ENCODE measurements at places on chromosomes 4 and X. TPM values are rescaled to one million over a fixed set of nuclear protein-coding genes. Genes with fewer than 3 reads are reported as not detected.

Gene CCNB3
- 0.85 TPM for total RNA-seq

GRCh38 chr4:102420563-102421398, 75.5 kb upstream of the SLC39A8 start:
- H3K27me3 ChIP-seq, result no peaks in the 10 kb centered on the region
- H3K27ac ChIP-seq, result no peak overlapping the region
- peaks cover 5% of the 10 kb centered on the region for H3K36me3 ChIP-seq
- H3K4me1 ChIP-seq, result peaks cover 5% of the 10 kb centered on the region
- H3K4me3 ChIP-seq, result no peak overlapping the region
- DNase-seq, result no peak

DNA sequence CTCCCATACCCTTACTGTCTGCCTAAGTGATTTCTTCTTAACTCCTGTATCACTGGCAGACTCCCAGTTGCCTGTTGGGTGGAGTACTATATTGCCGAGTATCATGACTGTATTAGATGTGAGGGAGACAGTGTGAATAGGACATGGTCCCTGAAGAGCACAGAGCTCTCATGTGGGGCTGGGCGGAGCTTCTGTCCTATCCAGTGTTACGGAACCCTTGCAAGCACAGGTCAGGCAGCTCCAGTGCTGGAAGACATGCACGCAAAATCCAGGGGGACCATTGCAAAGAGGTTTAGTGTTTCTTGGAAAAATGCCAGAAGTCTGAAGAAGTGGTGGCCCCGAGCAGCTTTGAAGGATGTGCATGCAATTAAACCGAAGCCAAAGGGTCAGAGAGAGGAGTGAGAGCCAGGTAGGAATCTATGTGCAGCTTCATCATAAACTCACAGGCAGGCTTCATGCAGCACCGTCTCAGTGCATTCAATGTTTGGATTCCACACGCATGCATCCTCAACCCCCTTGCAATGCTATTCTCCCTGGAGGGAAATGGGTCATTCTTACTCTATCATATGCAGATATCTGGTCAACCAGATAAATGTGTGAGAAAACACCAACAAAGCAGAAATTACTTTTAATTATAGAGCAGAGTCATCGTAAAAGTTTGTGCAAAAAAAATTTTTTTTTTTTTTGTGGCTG, 49.7 kb upstream of the DHRSX start:
- DNase-seq, result no peak
- no peak overlapping the region for H3K27ac ChIP-seq
- peaks cover 40% of the 10 kb centered on the region for H3K4me1 ChIP-seq
- 0 out of 2 replicates have a peak, but pooled peaks cover 2% of the 10 kb centered on the region for H3K27me3 ChIP-seq
- peaks cover 24% of the 10 kb centered on the region for H3K36me3 ChIP-seq

GRCh38 chr4:16196482-16197393, 29.5 kb downstream of the TAPT1 start:
- H3K4me3 ChIP-seq, result no peak overlapping the region
- peaks cover 31% of the 10 kb centered on the region for H3K4me1 ChIP-seq
- no peaks in the 10 kb centered on the region for H3K27me3 ChIP-seq
- peak overlapping the region; percentile 33 for H3K27ac ChIP-seq
- no peaks in the 10 kb centered on the region for H3K36me3 ChIP-seq
- no peak for DNase-seq

DNA sequence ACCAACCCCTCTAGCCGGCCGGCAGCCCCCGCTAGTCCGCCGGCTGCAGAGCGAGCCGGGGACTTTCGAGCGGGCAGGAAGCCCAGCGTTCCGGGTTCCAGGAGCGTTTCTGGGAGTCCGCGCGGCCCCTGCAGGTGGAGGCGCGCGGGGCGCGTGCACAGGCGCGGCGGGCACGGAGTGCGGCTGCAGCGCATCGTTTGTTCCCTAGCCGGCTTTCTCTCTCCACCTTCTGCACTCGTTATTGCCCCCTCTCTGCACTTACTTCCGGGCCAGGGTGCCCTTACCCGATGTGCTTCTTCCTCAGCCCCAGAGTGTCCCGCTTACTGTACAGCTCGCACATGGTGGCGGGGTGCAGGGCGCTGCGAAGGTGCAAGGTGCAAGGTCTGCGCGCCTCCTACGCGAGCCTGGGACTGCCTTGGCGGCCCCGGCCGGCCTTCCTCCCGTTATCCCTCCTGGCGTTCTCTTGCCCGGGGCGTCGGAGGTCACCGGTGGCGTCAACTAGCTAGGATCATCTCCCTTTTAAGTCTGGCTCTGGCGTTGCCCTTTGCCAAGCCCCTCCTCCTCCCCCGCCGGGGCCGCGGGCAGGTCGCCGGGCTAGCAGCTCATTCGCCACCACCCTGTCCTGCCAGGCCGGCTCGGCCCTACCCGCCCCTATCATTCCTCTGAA, at the start of gene ETNPPL:
Gene ETNPPL, minus strand, starts transcription at position 495 of the 667 bp plus-strand sequence. Its CDS starts 155 bp downstream, at position 340.
- H3K4me1 ChIP-seq, result peaks cover 13% of the 10 kb centered on the region
- H3K36me3 ChIP-seq, result 0 out of 2 replicates have a peak, but pooled peaks cover 3% of the 10 kb centered on the region
- peak within 1 kb of the TSS; percentile 75 for H3K4me3 ChIP-seq
- no peak within 1 kb of the TSS for H3K27ac ChIP-seq

DNA sequence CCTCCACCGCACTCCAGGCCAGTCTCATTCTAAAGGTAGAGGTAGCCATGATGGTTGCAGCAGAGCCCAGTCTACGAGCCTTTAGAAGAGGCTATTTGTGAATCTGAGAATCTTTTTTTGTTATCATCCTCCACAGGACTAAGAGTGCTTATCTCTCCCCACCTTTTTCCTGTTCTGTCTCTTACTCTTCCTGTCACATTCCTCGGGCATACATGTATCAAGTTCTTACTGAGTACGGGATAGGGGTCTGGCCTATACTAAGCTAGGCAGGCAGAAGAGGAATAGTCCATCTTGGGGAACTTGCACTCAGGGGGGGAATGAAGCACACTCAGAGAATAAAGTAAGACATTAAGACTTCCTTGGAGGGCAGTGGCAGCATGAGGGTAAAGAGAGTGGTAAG, 25.7 kb downstream of the LAS1L start:
- H3K27me3 ChIP-seq, result no peaks in the 10 kb centered on the region
- no peak for DNase-seq
- peaks cover 8% of the 10 kb centered on the region for H3K4me1 ChIP-seq
- H3K36me3 ChIP-seq, result peaks cover 27% of the 10 kb centered on the region

DNA sequence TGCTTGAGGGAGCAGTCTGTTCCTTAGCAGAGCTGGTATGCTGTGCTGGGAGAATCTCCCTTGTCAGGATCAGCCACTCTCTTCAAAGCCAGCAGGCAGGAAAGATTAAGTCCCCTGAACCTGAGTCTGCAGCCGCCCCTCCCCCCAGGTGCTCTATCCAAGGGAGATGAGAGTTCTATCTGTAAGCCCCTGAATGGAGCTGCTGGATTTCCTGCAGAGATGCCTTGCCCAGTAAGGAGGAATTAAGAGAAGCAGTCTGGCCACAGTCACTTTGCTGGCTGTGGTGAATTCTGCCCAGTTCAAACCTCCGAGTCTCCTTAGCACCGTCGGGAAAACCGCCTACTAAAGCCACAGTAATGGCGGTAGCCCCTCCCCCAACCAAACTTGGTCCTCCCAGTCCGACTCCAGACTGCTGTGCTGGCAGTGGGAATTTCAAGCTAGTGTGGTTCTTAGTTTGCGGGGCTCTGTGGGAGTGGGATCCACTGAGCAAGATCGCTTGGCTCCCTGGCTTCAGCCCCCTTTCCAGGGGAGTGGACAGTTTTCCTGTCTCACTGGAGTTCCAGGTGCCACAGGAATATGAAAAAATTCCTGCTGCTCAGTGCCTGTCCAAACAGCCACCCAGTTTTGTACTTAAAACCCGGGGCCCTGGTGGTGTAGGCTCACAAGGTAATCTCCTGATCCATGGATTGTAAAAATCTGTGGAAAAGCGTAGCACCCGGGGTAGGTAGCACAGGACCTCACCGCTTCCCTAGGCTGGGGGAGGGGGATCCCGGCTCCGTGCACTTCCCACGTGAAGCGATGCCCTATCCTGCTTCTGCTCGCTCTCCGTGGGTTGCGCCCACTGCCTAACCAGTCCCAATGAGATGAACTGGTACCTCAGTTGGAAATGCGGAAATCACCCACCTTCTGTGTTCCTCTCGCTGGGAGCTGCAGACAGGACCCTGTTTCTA, 38.0 kb downstream of the RAB28 start:
- peaks cover 29% of the 10 kb centered on the region for H3K4me1 ChIP-seq
- peak; percentile 64 for DNase-seq
- peak overlapping the region; percentile 88 for H3K27ac ChIP-seq
- peak overlapping the region; percentile 90 for H3K4me3 ChIP-seq
- peaks cover 6% of the 10 kb centered on the region for H3K36me3 ChIP-seq
- H3K27me3 ChIP-seq, result no peaks in the 10 kb centered on the region

GRCh38 chrX:154046031-154046781, 26.5 kb upstream of the IRAK1 start:
- H3K27me3 ChIP-seq, result no peaks in the 10 kb centered on the region
- peaks cover 55% of the 10 kb centered on the region for H3K4me1 ChIP-seq
- peaks cover 11% of the 10 kb centered on the region for H3K36me3 ChIP-seq
- H3K4me3 ChIP-seq, result no peak overlapping the region
